ENCODE measurements at places on chromosomes 11 and 22.

GRCh38 chr11:72195518-72196270, 3.8 kb downstream of the FOLR1 start:
- no peak for DNase-seq

- no peak for DNase-seq
Measured at GRCh38 chr11:2198621-2199365, 27.2 kb upstream of the TH start.

DNA sequence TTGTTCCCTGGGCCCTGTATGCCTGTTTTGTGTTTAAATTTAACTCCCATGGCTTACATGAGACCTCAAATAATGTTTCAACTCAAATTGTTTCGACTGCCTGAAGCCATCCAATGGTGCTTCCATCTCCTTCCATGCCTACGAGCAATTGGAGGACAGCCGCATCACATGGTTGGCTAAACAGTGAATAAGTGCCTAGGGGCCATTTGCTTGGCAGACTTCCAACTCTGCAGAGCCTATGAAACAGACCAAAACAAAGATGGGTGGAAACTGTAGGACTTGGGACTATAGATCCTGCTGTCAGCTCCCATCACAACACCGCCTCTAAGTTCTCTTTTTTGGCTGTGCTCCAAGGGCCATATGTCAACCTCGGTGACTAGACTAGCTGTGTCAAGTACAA, 84.1 kb downstream of the PARVA start:
- no peak for DNase-seq

- DNase-seq: no peak
Measured at GRCh38 chr11:92257536-92257935, 32.9 kb downstream of the FAT3 start.

DNA sequence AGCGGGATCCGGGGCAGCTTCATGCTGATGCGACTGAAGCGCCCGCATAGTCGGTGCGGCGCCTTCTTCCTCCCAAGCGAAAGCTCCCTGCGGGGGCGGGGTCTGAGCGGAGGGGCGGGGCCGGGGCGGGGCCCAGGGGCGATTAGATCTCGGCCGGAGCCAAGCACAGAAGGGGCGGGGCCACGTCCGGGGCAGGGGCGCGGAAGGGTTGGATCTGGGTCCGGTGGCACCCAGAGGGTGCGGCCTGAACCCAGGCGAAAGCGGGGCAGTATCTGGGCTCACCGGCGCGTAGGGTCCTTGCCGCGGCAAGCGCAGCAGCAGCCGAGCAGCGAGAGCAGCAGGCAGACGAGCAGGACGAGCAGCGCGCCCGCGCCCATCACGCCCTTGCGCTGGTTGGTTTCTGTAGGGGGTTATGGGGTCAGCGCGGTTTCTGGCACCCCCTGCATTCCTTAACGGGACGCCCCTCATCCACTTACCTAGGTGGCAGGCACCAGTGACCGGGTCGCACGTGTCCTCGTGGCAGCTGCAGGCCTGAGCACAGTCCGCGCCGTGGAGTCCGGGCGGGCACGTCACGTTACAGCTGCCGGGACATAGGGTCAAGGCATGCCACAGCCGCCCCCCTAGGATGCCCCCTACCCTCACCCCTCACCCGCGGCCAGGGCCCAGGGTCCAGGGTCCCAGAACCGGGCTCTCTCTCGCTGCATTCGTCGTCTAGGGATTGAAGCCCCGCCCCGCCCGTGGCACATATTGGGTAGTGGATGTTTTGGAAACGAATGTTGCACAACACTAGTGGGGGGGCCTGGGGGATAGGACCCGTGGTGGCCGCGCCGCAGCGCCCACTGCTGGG, 8.1 kb downstream of the SCARF2 start:
- peak; percentile 78 for DNase-seq

- DNase-seq: no peak
Measured at GRCh38 chr11:68137833-68138232, 16.6 kb upstream of the CHKA start.

DNA sequence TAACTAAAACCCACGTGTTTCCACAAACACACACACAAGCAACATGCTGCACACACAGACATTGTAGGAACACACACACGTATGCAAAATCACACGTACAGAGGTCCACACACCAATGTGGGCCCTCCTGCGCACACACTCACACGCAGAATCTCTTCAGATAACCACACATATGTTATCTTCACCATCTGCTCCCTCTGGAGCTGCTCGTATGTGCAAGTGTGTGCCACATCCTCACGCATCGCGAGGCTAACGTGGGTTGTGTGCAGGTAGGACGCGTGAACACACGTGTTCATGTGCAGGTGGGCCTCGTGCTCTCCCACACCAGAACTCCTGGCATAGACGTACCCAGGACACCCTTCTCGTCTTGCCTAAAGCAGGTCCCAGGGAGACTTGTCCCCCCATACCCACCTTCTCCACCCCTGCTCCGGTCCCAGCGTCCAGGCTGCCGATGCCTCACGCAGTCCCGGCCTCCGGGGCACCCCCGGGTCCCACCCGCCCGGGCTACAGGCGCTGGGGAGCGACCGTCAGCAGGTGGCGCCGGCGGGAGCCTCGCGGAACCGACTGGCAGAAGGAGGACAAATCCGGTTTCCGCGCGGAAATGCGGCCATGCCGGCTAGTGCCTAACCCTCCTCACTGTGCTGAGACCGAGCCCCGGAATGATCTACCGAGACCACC, 10.3 kb upstream of the IGSF9B start:
- peak; percentile 72 for DNase-seq
